Hematopoietic multipotent progenitor cell treated with erythropoietin and hydrocortisone succinate and interleukin-3 and kit ligand, for 8 days (in vitro differentiated cells): ENCODE measurements at places on chromosomes 1 and 21.

DNA sequence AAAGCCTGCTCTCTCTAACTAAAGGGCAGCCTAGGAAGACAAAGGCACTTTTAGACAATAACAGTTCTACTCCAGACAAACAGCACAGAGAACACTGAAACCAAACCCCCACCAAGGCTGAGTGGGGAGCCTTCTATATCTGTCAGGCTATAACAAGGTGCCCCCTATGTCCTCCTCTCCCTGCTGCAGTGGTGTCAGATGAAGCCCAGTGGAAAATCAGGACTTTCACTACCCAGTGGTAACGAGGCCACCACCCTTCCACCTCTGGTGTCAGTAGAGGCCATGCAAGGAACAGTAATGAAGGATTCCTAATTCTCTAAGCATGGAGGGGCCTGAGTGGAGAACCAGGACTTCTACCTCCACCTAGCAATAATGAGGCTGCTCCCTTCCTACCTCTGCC is 83.7 kb downstream of the ZSWIM5 start:
- DNase-seq, result no peak

DNA sequence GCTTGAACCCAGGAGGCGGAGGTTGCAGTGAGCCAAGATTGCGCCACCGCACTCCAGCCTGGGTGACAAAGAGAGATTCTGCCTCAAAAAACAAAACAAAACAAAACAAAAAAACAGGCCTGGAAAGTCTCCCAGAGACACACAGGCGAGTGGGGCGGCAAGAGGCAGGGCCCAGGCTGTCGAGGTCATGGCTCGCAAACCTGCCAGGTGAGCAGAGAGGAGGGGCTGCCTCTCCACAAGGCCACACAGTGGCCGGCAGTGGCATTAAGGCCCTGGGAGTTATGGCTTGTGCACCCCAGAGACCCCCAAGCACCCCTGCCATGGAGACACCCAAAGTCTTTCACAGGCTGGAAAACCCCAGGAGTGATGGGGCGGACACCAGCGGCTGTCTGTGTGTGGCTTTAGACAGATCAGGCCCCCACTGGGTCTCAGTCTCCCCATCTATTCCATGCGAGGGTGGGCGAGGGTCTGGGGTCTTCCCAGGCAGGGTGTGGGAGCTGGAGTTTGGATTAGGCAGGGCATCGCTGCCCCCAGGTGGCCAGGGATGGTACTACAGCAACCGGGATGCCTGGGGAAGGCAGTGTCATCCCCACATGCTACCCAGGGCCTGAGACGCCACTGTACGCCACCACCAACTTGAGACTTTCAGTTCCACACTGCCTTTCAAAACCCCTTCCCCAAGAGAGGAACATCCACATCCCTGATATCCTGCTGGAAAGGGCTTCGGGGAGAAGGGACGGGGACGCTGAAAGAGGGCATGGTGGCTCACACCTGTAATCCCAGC is 7.3 kb upstream of the CTRC start:
- peak; percentile 57 for DNase-seq

- no peak for DNase-seq
These were observed 975.6 kb downstream of the NCAM2 start for GRCh38 chr21:21973806-21974205.

GRCh38 chr1:81618376-81618775 is 182.4 kb upstream of the ADGRL2 start:
- no peak for DNase-seq

GRCh38 chr1:229372251-229372650 is 29.4 kb upstream of the CCSAP start:
- no peak for DNase-seq

DNA sequence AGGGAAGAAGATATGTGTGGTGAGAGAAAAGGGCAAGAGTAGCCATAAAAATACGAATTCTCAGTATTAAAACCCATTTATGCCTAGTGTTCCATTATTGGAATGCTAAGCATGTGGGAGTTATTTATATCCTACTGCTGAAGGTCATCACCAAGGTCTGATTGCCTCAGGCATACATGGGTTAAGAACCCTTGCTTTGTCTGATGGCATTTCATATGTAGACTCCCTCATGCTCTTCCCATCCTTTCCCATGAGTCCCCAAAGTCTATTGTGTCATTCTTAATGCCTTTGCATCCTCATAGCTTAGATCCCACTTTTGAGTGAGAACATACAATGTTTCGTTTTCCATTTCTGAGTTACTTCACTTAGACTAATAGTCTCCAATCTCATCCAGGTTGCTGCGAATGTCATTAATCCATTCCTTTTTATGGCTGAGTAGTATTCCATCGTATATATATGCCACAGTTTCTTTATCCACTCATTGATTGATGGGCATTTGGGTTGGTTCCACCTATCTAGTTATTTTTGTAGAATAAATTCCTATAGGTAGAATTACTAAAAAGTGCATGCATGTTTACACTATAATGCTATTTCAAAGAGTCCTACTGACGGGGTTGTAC is 172.5 kb downstream of the DYRK1A start:
- no peak for DNase-seq

GRCh38 chr1:238027366-238027765 is 136.6 kb upstream of the ZP4 start:
- no peak for DNase-seq
